ENCODE measurements at places on chromosomes 5 and 9.

DNA sequence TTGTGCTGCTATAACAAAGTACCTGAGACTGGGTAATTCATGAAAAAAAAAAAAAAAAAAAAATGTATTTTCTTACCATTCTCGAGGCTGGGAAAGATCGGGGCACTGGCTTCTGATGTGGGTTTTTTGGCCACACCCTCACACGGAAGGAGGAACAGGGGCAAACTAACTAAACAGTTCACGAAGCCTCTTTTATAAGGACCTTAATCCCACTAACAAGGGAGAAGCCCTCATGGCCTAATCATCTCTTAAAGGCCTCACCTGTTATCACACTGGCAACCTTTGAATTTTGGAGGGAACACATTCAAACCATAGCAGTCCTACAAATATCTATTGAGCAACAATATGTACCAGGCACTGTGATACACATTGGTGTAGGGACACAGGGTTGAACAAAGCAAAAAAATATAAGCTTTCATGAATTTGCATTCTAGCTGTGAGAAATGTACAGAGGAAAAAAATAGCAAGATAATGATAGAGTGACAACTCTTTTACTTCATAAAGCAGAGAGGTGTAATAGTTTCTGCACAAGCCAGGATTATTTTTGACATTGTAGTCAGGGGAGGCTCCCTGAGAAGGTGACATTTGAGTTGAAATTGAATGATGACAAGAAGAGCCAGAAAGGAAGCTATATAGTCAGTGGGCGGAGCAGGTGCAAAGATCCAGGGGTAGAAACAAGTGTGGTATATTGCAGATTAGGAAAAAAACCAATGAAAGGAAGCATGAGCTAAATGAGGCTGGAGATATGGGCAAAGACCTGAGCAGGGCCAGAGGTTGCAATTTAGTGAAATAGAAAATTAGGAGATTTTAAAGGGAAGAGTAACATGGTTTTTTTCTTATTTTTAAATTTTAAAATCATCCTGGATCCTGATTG, 68.1 kb upstream of the GRAMD2B start:
- no peak for DNase-seq

- no peak for DNase-seq
Measured at GRCh38 chr9:11894136-11894535, 799.0 kb upstream of the TYRP1 start.

- peak; percentile 75 for DNase-seq
Measured at GRCh38 chr9:4604678-4605095, 57.4 kb upstream of the PLPP6 start.

GRCh38 chr5:170289764-170290163, 7.8 kb downstream of the LCP2 start:
- DNase-seq, result peak; percentile 82

DNA sequence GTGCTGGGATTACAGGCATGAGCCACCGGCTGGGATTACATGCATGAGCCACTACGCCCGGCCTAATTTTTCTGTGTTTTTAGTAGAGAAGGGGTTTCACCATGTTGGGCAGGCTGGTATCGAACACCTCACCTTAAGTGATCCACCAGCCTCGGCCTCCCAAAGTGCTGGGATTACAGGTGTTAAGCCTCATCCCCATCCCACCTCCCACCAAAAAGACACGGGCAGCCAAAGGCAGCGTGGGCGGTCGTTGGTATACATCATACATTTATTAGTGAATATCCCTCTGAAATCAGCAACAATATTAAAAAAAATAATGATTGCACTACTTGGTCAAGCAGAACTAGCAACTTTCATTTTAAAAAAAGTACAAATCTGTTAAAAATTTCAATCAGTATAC, 10.7 kb downstream of the RNF44 start:
- DNase-seq, result no peak

- no peak for DNase-seq
Measured at GRCh38 chr5:144644317-144644716, 473.6 kb downstream of the KCTD16 start.

DNA sequence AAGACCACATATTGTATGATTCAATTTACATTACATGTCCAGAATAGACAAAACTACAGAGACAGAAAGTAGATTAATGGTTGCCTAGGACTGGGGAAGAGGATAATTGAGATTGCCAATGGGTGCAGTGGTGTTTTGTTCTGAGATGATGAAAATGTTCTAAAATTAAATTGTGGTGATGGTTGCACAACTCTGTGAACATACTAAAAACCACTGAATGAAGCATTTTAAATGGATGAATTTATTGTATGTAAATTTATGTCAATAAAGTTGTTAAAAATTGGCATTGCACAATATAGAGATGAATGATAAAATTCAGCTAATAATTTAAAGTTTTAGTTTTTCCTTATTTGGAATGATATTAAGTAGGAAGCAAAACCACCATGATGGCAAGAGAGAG, 109.5 kb upstream of the NR4A3 start:
- no peak for DNase-seq

Data from suppressor macrophage treated with lipopolysaccharide for 4 hours (primary cell).